Adrenal gland (tissue), 19 donors: ENCODE measurements at places on chromosomes 6 and 20. TPM values are rescaled to one million over a fixed set of nuclear protein-coding genes. Genes with fewer than 3 reads are reported as not detected.

- DNase-seq = no peak
These were observed 818.8 kb upstream of the CITED2 start for GRCh38 chr6:140193269-140193668.

- no peak for DNase-seq
These were observed 2.4 kb upstream of the DBNDD2 start for GRCh38 chr20:45405571-45406259.

DNA sequence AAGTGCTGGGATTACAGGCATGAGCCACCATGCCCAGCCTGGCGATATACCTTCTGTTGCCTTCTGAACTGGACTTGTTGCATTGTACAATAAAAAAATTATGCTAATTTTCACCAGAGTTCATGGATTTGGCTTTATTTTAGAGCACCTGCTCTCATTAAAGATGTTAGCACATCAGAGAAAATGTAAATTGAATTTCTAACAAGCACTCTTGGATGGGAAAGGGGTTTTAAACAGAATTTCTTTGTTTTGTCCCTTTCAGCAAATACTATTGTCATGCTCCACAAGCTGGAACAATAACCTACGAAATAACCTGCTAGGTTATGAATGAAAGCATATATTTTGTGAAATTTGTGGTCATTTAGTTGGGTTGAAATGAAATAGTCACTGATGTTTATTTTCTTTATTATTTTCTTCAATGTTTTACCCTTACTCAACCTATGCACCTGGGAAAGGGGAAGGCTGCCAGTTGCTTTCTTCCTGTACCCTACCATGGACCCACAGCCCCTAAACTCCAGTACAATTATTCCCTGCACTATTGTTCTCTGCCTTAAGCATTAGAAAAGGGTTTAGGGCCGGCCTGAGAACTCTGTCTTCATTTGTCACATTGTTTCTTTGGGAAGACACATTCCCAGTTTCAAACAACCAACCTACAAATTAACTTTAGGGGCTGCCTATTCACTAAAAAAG is 22.2 kb downstream of the ZDHHC14 start:
- no peak for DNase-seq

Gene HTR1E
- total RNA-seq = not detected

Gene NUS1
- 13.9 TPM for total RNA-seq

Gene PPP1R14C
- total RNA-seq = not detected

Gene NTSR1
- not detected for total RNA-seq

DNA sequence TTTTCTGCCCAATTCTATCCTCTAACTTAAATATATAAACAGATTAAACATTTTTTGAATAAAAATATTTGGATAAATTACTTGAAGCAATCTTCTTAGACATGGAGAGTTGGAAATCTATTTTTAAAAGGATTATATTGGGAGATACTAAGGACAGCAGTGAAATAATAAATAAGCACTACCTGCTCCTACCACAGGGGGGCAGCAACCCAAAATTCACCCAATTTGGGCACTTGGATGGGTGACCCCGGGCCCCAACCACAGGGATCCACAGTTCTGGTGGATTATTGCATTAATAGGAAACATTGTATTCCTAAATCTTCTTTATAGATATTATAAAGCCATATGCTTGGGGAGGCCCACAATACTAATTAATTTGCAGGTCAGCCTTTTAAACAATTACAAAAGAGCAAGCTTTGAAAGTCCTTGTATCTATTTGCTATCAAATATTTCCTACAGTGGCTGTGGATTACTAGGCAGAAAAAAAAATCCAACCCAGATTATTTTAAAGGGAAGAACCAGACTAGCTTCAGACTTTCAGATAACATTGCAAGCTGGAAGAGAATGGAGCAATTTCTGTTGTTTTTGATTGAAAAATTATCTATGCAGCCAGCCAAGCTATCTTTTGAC is 66.4 kb upstream of the PDE10A start:
- DNase-seq = peak; percentile 65

DNA sequence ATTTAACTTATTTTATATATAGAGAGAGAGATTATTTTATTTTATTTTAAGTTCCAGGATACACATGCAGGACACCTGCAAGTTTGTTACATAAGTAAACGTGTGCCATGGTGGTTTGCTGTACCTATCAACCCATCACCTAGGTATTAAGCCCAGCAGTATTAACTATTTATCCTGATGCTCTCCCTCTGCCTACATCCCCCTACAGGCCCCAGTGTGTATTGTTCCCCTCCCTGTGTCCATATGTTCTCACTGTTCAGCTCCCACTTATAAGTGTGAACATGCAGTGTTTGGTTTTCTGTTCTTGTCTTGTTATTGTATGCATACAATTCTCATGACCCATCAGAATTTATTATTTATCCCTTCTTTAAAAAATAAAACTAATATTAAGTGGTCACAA is 34.6 kb downstream of the FKBP1C start:
- no peak for DNase-seq

Gene MAP3K4
- 12.1 TPM for total RNA-seq

DNA sequence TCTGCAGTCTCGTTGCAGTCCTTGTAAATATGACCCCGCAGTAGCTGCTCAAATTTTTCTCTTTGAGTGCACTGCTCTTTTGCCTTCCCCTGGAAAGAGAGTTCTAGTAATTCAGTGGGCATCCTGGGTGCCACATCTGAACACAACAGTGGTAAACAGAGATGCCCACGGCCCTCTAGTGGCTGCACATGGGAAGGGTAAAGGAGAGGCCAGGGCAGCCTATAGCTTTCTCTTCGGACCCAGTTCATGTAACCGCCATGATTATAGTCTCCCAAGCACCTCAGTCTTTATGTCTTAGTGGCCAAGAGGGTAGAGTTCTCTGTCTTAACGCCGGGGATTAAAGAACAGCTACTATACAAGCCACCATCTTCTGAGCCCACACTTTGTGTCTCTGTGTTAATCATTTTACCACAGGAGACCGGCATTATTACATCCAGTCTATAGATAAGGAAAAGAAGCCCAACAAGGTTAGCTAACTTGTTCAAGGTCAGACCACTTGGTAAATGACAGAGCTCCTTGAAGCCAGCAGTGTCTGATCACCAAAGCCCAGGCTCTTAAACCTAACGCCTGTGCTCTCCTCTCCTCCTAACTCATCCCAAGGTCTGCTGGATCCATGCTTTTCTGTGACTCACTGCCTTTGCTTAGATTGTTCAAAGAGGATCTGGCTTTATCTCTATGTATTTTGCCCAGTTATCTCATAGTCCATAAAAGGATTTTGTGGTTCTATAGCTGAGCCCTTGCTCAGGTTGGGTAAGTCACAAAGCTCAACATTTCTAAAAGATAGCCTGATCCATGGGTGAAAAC is 81.8 kb downstream of the ISM1 start:
- DNase-seq = peak; percentile 38

GRCh38 chr20:12594410-12595088 is 414.2 kb upstream of the SPTLC3 start:
- no peak for DNase-seq

GRCh38 chr6:125550892-125551291 is 198.5 kb upstream of the HEY2 start:
- no peak for DNase-seq

DNA sequence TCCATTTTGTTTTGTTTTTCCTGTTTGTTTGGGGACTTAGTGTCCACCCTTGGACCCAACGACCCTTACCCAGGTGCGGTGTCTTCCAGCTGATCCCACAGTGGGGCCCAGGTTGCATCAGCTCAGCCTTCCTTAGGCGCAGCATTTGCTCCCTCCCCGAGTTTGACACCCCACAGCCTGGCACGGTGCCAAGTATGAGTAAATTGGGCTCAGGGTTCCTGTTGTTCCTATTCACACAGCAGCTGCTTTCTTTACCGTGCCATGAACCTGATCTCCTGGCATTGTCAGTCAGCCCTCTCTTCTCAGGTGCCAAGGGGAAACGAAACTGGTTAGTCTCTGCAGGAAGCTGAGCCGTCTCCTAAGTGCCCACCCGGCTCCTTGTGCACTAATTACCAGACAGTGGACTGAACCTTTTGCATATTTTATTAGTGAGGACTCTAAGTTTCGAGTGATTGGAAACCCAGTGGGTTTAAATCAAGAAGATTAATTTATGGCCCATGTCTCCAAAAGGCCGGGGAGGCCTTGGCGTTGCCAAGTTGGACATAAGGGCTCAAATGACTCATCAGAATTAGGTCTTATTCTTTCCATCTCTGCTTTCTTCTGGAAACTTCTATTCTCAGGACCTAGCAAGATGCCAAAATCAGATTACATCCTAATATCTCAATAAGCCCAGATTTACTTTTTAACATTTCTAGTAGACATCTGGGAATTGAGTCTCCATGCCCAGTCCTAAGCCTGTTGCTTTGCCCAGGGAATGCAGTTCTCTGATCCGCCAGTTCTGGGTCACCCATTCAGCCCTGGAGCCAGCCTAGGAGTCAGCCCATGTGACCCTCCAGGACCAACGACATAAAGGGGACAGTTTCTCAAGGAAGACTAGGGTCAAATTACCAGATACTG is 68.8 kb downstream of the TSHZ2 start:
- DNase-seq = peak; percentile 42

DNA sequence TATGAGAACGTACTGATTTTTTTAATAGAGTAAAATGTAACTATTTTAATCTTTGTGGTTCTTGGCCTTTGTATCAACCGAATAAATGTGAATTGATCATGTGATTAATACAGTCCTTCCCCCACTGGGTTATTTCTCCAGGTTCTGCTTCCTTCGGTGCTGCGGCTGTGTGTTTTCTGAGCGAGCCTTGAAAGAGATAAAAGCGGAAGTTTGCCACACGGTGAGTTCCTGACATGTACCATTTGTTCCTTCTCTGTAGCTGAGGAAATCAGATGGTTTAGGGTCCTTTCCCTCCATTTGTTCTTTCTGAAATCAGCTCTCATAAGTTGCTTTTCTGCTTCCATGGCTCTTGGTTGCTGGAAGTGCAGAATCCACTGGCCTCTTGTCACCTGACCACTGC is 15.5 kb downstream of the RTF2 start:
- no peak for DNase-seq

GRCh38 chr6:7402716-7403115 is 13.1 kb downstream of the RIOK1 start:
- no peak for DNase-seq

DNA sequence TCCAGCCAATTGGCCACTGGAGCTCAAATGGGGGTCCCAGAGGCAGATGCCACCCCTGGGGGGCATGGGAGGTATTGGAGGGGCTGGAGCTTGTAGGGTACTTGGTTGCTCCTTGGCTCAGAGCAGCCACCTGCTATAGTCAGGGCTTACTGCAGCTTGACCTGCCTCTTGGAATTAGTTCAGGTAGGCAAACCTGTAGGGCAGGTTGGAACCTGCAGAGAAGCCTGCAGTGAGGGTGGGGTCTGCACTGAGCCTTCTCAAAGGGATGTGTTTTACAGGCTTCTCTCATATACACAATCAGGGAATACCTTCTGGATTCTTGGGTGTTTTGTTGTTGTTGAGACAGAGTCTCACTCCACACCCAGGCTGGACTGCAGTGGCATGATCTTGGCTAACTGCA is 94.2 kb upstream of the MYL9 start:
- DNase-seq = no peak

GRCh38 chr20:36591281-36591680 is 14.3 kb upstream of the RAB5IF start:
- no peak for DNase-seq

DNA sequence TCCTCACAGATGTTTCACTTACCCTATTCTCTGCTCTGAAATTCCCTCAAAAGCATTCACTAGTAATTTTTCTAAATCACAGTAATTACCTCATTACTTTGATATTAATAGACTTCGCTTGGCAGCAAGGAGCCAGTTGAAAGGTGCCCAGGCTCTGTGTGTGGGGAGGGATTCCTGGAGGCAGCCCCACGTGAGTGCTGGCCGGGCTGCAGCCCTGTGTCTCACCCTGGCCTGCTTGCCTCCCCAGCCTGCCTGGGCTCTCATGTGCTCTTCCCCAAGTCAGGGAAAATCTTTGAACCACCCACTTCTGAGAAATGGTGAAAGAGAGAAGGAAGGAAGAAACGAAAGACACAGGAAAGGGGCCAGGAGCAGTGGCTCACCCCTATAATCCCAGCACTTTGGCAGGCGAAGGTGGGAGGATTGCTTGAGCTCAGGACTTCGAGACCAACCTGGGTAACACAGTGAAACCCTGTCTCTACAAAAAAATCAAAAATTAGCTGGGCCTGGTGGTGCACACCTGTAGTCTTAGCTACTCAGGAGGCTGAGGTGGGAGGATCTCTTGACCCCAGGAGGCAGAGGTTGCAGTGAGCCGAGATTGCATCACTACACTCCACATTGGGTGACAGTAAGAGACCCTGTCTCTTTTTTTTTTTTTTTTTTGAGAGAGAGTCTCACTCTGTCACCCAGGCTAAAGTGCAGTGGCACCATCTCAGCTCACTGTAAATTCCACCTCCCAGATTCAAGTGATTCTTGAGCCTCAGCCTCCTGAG is 20.0 kb upstream of the SNTA1 start:
- DNase-seq = no peak

Gene SLC13A3
- 1.6 TPM for total RNA-seq

DNA sequence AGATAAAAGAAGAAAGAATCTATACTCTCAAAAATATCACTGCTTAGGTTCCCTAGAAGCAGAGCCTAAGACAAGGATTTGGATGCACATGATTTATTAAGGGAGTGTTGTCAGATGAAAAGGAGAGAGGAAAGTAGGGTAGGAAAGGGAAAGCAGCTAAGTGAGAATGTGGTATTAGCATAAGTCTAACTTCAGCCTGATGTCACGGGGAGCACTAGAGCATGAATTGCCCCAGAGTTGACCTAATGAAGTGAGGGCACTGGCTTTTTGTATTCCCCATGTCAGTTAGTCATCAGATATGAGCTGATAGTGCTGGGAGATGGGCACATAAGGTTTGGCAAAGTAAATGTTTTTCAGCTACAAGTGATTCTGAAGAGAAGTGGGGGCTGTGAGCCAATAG is 129.0 kb upstream of the THEMIS start:
- no peak for DNase-seq

- no peak for DNase-seq
These were observed 66.4 kb downstream of the RPP40 start for GRCh38 chr6:4937414-4937813.

Gene SLC32A1
- not detected for total RNA-seq

Gene PRICKLE4
- 4.0 TPM for total RNA-seq

DNA sequence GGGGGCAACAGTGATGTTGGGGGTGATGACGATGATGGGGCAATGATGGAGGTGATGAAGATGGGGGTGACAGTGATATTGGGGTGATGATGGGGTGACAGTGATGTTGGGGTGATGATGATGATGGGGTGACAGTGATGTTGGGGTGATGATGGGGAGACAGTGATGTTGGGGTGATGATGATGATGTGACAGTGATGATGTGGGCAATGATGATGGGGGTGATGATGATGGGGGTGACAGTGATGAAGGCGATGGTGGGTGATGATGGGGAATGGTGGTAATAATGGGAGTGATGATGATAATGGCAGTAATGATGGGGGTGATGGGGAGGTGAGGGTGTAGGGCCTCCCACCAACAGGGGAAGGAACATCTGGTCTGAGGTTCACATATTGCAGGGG is 150.6 kb downstream of the ERMARD start:
- no peak for DNase-seq

Gene FAM83B
- not detected for total RNA-seq

DNA sequence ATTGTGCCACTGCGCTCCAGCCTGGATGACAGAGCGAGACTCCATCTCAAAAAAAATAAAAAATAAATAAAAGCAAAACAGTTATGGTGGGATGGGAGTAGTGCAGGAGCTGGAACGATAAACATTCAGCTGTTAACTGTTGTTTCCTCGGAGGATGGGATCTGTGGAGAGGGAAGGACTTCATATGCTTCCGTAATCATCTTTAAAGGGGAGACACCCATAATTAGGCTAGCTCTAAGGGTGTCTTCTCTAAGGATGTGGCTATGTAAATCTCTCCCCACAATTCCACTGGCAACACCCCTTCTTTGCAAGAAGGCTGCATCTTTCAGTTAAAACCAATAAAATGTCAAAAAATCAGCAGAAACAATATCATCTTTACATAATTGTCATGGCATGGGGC is 42.6 kb upstream of the MTHFD1L start:
- DNase-seq = no peak
